ENCODE measurements at places on chromosomes 2 and 18.

GRCh38 chr18:40939656-40940515 is 1015.1 kb upstream of the PIK3C3 start:
- DNase-seq = no peak

DNA sequence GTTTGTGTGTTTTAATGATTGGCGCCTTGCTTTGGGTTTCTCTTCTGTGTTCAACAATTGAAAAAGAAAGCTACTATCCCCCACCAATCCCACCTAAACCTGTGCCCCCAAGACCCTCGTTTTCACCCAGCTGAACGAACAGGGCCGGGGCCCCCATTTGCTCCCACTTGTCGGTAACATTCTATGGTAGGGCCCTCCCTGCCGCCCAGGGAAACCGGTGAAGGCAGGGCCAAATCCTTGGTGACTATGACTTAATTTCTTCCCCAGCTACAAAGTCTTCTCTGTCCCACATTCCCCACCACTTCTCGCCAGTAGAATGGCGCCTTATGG is 598 bp upstream of the SNRNP200 start:
- no peak for DNase-seq

DNA sequence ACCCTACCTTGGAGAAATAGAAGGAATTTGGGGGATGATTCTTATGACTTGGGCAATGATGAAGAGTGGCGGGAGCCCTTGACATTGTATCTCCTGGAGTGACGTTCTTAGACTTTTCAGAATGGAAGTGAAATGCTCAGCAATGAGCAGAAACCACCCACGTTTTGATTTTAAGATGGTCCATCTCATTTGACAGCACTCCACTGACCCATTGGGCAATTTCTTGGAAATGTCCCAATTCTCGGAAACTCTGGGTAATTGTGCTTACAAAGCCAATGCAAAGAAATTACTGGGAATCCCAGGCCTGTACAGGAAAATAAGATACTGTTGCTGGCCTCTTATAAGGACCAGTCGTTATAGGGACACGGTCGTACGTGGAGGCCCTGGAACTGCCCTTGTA is 170.0 kb upstream of the COPS8 start:
- DNase-seq = no peak

GRCh38 chr2:95029898-95030341 is 4.4 kb downstream of the MAL start:
- DNase-seq = no peak

- DNase-seq = no peak
Measured at GRCh38 chr2:157311706-157312105, 13.9 kb downstream of the ERMN start.

GRCh38 chr2:82226441-82226840 is 1921.9 kb upstream of the LRRTM1 start:
- DNase-seq = no peak

GRCh38 chr2:88199912-88200682 is 30.0 kb downstream of the THNSL2 start:
- no peak for DNase-seq

DNA sequence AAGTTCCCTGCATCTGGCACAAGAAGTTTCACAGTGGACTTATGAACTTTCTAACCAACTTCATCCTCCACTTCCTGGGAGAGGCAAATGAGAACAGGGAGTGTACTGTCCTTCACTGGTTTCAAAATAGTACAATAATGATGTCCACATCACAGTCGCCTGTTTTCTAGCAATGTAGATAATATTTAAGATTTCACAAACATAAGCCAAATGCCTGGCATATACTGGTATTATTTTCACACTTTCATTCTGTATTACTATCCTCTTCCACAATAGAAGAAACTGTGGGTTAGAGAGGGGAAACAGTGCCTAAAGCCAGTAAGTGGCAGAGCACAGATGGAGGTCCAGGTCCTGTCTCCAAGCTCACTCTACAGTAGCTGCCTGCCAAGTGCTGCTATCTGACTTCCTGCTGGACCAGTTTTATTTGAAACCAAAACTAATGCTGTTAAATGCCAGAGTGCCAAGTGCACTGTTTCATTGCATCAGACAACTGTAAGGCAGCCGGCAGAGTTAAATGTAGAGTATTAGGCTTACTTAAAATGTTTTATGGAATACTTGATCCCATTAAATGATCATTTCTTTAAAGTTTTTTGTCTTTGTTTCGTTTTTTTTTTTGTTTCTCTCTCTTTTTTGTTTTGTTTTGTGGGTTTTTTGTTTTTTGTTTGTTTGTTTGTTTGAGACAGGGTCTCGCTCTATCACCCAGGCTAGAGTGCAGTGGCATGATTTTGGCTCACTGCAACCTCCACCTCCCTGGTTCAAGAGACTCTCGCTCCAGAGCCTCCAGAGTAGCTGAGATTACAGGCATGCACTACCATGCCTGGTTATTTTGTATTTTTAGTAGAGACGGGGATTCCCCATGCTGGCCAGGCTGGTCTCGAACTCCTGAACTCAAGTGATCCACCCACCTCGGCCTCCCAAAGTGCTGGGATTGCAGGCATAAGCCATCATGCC is 15.1 kb downstream of the COBLL1 start:
- no peak for DNase-seq

GRCh38 chr2:237234268-237234667 is 148.6 kb downstream of the COPS8 start:
- no peak for DNase-seq

GRCh38 chr2:6671913-6672312 is 193.8 kb downstream of the CMPK2 start:
- no peak for DNase-seq

GRCh38 chr2:217843324-217843723 is 159.5 kb downstream of the TNS1 start:
- no peak for DNase-seq

DNA sequence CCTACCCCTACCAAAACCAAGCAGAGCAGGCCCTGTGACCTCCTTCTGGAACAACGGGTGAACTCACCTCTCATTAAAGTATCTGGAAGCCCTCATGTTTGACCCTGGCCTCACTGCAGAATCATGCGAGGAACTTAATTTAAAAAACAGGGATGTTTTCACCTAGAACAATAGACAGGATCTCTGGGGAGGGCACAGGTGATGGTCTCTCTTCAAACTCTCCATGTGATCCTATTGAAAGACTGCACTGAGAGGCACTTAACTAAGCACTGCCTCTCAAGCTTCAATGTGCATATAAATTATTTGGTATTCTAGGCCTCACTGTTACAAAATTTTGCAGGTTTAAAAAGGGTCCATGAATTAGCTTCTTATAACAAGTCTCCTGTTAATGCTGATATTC is 7.5 kb downstream of the ZNF519 start:
- no peak for DNase-seq

- no peak for DNase-seq
Measured at GRCh38 chr2:8002765-8003393, 679.0 kb upstream of the ID2 start.

DNA sequence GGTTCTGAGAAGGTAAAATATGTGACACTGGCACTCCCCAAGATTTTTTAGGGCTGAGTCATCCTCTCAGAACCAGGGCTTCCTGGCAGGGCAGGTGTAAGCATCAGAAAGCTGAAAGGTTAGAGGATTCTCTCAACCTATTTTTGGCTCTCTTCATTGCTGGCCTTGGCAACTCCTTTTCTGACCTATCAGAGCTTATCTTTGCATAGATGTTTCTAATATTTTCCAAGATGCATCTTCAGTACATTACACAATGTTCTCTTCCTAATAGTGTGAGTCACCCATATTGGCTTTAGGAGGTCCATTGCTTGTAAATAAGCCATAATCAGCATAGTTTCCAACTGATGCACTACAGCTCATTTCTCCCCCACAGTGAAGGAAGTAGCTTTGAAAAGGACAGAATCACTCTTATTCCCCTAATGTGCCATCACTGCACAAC is 2008.4 kb upstream of the PIK3C3 start:
- no peak for DNase-seq

- no peak for DNase-seq
Measured at GRCh38 chr2:200155652-200156051, 150.8 kb upstream of the SPATS2L start.

Data from stimulated activated naive CD4-positive, alpha-beta T cell (primary cell).